ENCODE measurements at places on chromosomes 3 and 15. TPM values are rescaled to one million over a fixed set of nuclear protein-coding genes. Genes with fewer than 3 reads are reported as not detected.

AMIGO3 gene
- total RNA-seq, result not detected

ZBED2 gene
- not detected for total RNA-seq

USP8 gene
- total RNA-seq, result 65.2 TPM

SOX2 gene
- total RNA-seq, result not detected

PRTG gene
- total RNA-seq, result 3.9 TPM

PRICKLE2 gene
- total RNA-seq, result 2.2 TPM

TRH gene
- total RNA-seq, result not detected

HYKK gene
- 1.3 TPM for total RNA-seq

FSTL1 gene
- total RNA-seq, result 222 TPM

SPINK8 gene
- not detected for total RNA-seq

ACKR4 gene
- total RNA-seq, result 0.50 TPM

TTBK2 gene
- 14.3 TPM for total RNA-seq

CDC25A gene
- 10.8 TPM for total RNA-seq

NR1I2 gene
- under 0.01 TPM for total RNA-seq

RHO gene
- not detected for total RNA-seq

GPR62 gene
- not detected for total RNA-seq

AGTR1 gene
- total RNA-seq, result not detected

MKRN2OS gene
- not detected for total RNA-seq

BOC gene
- total RNA-seq, result 0.13 TPM

DLEC1 gene
- under 0.01 TPM for total RNA-seq

GP9 gene
- not detected for total RNA-seq

TIMMDC1 gene
- 31.4 TPM for total RNA-seq

USF3 gene
- total RNA-seq, result 7.1 TPM

FAM107A gene
- 13.9 TPM for total RNA-seq

CPN2 gene
- total RNA-seq, result not detected
